Calu3 (cell line): ENCODE measurements at places on chromosomes 12 and 14. TPM values are rescaled to one million over a fixed set of nuclear protein-coding genes. Genes with fewer than 3 reads are reported as not detected.

Gene FGF6
- not detected in 2 replicates for total RNA-seq

Gene KERA
- total RNA-seq, result not detected in 2 replicates

Gene ADAM21
- 0.17 and 0.22 TPM in 2 replicates for total RNA-seq

Gene CTDSP2
- total RNA-seq, result 117 and 119 TPM in 2 replicates

DNA sequence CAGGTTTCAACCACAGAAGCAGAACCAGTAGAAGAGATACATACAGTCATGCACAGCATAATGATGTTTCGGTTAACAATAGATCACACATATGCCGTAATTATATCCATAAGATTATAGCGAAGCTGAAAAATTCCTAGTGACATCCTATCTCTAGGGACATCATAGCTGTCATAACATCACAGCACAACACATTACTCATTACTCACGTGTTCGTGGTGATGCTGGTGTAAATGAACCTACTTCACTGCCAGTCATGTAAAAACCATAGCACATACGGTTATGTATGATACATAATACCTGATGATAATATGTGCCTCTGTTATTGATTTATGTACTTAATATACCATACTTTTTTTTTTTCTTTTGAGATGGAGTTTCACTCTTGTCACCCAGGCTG, 44.7 kb downstream of the KLRG1 start:
- no peak for DNase-seq
- H3K36me3 ChIP-seq, result no peaks in the 10 kb centered on the region
- H3K27ac ChIP-seq, result no peak overlapping the region
- peaks cover 17% of the 10 kb centered on the region for H3K27me3 ChIP-seq

- no peaks in the 10 kb centered on the region for H3K27me3 ChIP-seq
- H3K4me3 ChIP-seq, result no peak overlapping the region
- no peaks in the 10 kb centered on the region for H3K36me3 ChIP-seq
- H3K4me1 ChIP-seq, result no peaks in the 10 kb centered on the region
- no peak overlapping the region for H3K27ac ChIP-seq
Observed at GRCh38 chr12:127398016-127398710, 868.8 kb upstream of the TMEM132C start.

DNA sequence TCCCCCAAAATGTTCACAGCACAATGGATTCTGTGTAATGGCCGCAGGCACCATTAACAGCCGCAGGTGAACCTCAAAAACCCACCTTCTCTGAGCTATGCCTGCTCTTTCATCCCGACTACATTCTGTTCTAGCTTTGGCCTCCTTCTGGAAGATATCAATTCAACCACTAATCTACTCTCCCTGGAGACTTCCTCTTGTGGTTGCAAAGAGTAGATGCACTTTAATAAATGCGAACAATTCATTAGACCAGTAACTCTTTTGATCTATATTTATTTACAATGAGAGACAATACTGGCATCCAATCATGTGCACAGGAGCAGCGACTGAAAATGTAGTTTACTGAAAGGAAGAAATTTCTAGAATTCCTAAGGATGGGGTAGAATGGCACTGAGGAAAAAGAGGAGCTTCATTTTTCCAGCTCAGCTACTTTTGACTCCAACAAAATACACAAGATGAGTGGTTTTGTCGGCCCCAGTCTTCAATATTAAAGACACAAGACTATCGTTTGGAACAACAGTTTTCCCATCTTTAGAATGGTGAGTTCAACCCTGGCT, 5.3 kb downstream of the GRIN2B start:
- peaks cover 99% of the 10 kb centered on the region for H3K27me3 ChIP-seq
- DNase-seq, result no peak
- H3K4me3 ChIP-seq, result no peak overlapping the region
- no peak overlapping the region for H3K27ac ChIP-seq
- peaks cover 5% of the 10 kb centered on the region for H3K36me3 ChIP-seq
